ENCODE measurements at places on chromosomes 1 and 21. TPM values are rescaled to one million over a fixed set of nuclear protein-coding genes. Genes with fewer than 3 reads are reported as not detected.

Gene PCAT6
- total RNA-seq: not detected

Gene SLAMF9
- total RNA-seq: not detected

Gene SH3D21
- total RNA-seq: 10.8 TPM

Gene NR5A2
- 1.9 TPM for total RNA-seq

Gene BRDT
- total RNA-seq: not detected

Gene PPIH
- total RNA-seq: 37.5 TPM
